A172 (cell line): ENCODE measurements at places on chromosomes 1 and 21. TPM values are rescaled to one million over a fixed set of nuclear protein-coding genes. Genes with fewer than 3 reads are reported as not detected.

DNA sequence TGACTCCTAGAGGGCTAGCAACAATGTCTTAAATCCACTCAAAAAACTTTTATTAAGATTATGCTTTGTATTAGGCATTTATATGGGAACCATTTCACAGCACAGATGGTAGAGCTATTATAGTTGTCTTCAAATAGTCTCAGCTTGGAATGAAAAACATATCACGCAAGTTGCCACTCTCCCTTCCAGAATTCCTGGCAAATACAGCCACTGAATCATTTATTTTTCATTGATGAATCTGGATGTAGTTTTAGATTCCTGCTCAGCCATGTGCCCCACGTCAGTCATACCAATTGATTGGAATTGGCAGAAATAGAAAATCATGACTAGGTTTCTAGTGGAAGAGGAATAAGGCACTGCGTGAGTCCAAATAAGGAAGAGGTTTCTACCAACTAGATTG, 165.2 kb downstream of the PLA2G4A start:
- DNase-seq = no peak

DNA sequence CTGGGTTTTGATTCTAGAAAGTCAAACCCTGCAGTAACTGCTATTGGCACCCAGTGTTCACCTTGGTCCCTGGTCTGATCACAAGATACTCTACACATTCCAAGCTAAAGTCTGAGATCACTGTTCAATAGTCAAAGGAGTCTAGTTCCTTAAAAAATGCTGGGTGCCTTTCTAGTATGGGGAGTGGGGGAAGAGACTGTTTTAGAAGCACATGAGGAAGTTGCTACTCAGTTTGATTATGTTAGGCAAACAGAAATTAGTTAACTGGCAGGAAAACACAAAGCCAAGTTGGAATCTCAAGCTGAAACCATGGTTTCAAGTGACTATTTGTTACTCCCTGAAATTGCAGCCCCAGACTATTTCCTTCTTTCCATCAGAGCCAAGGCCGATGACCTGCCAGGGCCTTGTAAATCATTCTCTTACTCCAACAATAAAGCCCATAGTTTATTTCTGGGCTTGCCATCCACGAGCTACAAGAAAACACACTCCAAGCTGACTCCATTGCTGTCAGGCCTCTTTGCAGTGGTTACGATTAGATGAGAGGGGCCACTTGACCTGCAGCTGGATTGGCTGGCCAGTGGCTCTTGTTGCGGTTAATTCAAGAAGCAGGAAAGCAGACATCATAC, 21.1 kb upstream of the VTCN1 start:
- DNase-seq = no peak

DNA sequence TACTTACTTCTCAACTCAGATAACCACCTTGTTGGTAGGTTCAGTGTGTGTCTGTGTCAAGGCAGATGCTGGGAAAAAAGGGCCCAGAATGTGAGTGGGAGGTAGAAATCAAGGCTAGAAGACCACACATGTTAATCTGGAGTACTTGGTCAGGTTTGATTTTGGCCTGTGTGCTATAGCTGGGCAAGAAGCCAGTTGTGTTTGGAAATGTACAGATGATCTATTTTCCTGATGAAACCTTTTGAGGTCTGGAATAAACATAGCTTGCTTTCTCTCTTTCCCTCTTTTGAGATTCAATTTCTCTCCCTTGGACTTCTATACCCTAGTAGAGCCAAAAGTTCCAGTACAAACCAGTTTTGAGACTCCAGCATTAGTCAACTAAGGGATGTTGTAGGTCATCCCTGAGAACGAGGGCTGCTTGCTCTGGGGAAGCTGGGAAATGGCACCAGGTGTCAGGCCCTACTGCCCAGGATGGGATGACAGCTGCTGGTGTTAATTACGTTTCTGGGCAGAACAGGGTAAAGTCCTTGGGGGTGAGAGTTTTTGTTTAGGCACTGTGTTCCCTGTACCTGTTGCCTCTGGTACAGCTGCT, 15.8 kb downstream of the MAPKAPK2 start:
- DNase-seq = no peak

DNA sequence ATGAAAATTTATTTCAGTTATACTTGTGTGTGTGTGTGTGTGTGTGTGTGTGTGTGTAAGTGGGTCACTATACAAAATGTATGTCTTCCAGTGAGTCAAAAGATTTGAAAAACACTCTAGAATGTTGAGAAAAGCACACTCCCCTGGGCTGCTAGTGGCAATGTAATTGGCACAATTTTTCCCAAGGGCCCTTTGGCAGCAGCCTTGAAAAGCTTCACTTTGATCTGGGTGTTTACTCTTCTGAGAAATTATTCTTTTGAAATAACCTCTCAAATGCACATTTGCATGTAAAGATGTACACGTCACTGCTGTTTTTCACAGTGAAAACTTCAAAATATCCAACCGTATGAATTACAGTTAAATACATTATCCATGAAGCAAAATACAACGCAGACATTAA, 22.1 kb upstream of the SLC44A3 start:
- no peak for DNase-seq

Gene PTCH2
- total RNA-seq = not detected in 2 replicates

Gene SPRR2A
- not detected in 2 replicates for total RNA-seq

DNA sequence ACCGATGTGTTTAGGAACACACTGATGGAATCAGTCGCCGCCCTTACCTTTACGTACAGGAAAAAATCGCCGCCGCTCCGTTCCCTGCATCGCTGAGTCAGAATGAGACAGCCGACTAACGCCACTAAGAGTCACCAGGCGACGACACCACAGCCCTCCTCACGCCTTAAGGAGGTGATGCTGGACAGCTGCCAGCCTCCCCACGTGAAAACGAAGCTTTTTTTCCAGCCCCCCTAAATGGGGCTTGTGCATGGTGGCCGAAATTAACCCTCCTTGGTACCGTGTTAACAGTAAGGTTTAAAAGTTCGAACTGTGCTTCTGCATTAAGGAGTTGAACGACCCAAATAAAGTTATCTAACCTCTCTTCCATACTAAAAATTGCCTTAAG, 511 bp downstream of the DNTTIP2 start:
- peak; percentile 33 for DNase-seq

Gene OXCT2
- not detected in 2 replicates for total RNA-seq

- no peak for DNase-seq
Observed at GRCh38 chr1:169236880-169237279, 130.4 kb downstream of the ATP1B1 start.

Gene ALG14
- total RNA-seq = 3.3 and 4.8 TPM in 2 replicates

Gene KRTAP13-4
- not detected in 2 replicates for total RNA-seq

DNA sequence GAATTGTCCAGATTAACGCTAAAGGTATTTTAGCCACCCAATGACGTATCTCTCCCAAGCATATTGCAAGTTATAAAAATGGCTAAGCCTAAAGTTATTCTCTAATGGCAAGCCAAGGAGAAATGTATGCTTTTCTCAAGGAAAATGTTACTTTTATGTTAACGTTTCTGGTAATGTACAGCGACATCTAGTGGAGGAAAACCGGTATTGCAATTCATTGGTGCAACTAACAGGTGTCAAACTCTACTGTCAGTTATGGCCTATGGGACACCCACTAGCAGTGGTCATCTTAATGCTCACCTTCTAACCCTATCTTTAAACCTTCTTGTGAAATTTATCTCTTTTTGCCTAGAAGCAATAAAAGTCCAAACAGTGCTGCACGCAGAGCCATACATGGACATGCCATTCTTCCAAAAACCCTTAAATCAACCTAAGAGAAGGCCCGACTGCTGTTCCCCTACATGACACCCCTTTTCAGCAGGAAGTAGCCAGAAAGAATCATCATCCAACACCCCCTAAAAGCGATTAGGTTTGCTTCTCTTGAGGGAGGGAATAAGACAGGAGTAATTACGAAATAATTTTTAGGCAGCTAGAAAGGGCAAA, 68.7 kb upstream of the LRIF1 start:
- DNase-seq = peak; percentile 25

- DNase-seq = no peak
Observed at GRCh38 chr21:37939251-37939650, 23.0 kb upstream of the KCNJ6 start.

Gene ZNF593OS
- total RNA-seq = not detected in 2 replicates

Gene SYCP1
- total RNA-seq = not detected in 2 replicates

DNA sequence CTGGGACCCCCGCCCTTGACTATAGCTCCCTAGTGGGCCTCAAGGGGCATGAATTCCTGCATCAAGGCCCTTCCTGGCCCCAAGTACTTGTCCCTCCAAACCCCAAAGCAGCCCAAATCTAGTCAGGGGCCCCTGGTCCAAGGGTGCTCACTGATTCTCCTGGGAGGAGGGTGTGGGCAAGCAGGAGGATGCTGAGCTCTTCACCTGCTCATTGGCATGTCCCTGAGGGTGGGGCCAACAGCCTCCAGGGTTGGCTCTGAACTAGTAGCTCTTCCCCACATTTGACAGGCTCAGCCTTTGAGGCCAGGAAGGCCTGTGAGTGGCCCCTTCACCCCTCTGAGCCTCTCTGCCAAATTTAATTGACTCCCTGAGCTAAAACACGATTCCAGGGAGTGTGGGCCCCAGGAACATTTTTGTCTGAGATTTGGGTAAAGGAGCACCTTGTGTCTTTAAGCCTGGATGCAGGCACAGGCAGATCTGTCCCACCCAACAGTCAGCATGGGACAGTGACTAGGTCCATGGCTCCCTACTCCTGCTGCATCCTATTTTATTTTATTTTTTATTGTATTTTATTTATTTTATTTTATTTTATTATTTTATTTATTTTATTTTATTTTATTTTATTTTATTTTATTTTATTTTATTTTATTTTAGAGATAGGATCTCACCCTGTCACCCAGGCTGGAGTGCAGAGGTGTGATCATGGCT, 11.0 kb upstream of the WNT9A start:
- no peak for DNase-seq

Gene LDLRAD2
- total RNA-seq = not detected in 2 replicates

GRCh38 chr1:9010781-9011323, 15.4 kb downstream of the SLC2A7 start:
- no peak for DNase-seq

DNA sequence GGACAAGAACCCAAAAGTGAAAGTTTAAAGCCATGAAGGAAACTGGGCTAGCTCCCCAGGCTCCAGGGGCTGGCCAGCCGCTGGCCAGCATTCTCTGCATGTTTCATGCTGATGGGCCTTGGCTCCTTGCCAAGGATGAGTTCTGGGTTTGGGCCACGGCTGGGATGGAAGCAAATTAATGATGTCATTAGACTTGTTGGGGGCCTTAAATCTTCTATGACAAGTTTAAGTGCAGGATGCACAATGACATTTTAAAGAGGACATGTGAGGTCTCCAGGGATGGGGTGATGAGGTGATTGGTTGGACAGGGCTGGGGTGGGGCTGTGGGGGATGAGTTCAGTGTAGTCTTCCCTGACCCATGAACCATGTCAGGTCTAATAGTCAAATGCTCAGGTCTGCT, 199.6 kb downstream of the TRABD2B start:
- DNase-seq = no peak

- DNase-seq = peak; percentile 25
Observed at GRCh38 chr1:6489799-6490180, 1.7 kb downstream of the PLEKHG5 start.

DNA sequence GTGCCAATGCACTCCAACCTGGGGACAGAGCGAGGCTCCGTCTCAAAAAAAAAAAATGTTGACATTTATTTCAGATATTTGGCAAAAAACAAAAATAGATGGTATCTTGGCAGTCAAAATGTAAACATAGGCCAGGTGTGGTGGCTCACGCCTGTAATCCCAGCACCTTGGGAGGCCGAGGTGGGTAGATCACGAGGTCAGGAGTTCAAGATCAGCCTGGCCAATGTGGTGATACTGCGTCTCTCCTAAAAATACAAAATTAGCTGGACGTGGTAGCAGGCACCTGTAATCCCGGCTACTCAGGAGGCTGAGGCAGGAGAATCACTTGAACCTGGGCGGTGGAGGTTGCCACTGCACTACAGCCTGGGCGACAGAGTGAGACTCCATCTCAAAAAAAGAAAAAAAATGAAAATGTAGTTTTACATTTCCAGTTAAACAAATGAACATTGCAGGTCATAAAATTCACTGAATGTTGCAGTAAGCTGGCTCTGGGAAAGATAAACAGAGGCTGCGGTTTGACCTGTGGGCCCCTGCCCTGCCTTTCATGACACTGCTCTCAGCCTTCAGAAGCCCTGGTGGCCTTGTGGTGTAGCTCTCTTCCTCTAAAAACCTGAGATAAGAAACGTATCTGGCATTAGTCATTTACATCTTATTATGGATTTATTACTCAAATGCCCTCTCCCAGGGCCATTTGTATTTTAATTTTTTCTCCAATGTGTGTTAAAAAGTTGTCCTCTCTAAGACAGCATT, 12.2 kb upstream of the SLC44A3 start:
- peak; percentile 89 for DNase-seq

Gene PDPN
- total RNA-seq = not detected in 2 replicates

GRCh38 chr1:202580619-202581018, 129.6 kb downstream of the SYT2 start:
- no peak for DNase-seq

Gene CYP4A11
- total RNA-seq = not detected in 2 replicates

Gene SAMD11
- 37.0 and 62.7 TPM in 2 replicates for total RNA-seq

DNA sequence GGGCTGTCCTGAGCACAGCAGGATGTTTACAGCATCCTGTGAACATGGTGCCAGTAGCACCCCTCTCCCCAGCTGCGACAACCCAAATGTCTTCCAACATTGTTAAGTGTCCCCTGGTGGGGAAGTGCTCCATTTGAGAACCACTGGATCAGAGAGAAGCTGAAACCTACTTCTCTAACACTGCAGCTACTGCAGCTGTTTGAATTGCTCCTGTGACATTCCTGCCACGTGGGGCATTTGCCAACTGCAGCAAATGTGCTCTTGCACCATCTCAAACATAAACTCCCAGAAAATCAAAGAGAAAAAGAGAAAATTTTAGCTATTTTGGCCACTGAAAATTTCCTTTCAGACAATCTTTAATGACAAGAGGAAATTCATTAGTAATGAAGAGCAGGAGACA, 11.0 kb downstream of the SLC2A5 start:
- no peak for DNase-seq

GRCh38 chr1:223771814-223772770, 59.8 kb downstream of the CAPN2 start:
- peak; percentile 97 for DNase-seq

Gene PLA2G2C
- not detected in 2 replicates for total RNA-seq

Gene GNG4
- 3.2 and 3.5 TPM in 2 replicates for total RNA-seq

Gene SNX7
- total RNA-seq = 65.5 and 72.5 TPM in 2 replicates

Gene CNKSR1
- not detected in 2 replicates for total RNA-seq

DNA sequence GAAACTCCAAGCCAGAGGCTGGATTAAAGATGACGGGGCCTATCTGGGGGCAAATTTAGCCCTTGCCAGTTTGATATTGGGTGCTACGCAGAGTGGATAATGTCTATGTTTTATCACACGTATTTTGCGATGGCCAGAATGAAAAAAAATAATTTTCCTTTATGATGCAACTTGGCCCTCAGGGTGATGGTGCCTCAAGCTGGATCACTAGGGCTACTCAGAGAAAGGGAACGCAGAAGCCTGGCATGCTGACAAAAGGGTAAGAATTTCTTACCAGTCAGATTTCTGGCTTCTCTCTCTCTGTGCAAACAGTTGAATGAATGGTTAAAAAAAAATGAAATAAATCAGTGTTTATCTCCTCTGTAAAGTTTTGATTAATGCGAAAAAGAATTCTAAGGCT, 32.6 kb upstream of the NEK2 start:
- DNase-seq = no peak

DNA sequence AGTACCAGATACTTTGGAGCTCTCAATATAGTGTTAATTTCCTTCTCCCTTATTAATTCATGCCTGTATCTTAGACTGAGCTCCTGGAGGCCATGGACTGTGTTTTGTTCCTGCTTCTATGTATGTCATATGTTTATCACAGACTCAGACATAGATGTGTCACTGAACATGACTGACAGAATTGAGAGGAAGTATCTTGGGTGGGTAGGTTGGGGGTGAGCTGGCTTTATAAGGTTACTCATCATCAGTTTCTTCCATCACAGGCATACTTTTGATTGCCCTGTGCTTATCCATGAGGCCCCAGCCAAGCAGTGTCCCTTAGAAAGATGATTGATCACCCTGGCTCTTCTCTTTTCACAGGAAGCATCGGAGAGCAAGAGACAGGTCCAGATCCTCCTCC, 5.6 kb upstream of the SH3D21 start:
- DNase-seq = no peak
